IMR-90 (cell line): ENCODE measurements at places on chromosomes 12 and 14. TPM values are rescaled to one million over a fixed set of nuclear protein-coding genes. Genes with fewer than 3 reads are reported as not detected.

HRK gene
- total RNA-seq = not detected in 2 replicates

PTCSC3 gene
- total RNA-seq = not detected in 2 replicates

SMAGP gene
- 12.2 and 15.6 TPM in 2 replicates for total RNA-seq

OR9K2 gene
- total RNA-seq = not detected in 2 replicates

DNA sequence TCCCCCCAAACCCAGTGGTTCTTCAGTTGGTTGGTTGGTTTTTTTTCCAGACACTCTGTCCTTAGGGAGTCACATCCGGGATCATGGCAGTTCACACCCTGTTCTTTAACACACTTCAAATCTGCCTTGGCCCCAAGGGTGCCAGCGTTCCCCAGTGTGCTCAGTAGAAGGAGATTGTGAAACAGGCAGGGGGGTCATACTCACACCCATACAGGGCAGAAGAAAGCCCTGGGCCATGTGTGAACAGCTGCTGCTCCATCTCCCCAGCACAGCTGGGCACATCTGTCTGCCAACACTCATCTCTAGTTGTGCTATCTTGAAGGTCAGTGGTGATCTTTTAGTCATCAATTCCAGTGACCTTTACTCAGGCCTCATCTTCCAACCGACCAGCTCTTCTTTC is 64.4 kb upstream of the FUT8 start:
- no peak overlapping the region for H3K4me3 ChIP-seq
- DNase-seq = no peak
- no peaks in the 10 kb centered on the region for H3K27me3 ChIP-seq
- H3K36me3 ChIP-seq = no peaks in the 10 kb centered on the region
